Left colon (tissue), 2 donors: ENCODE measurements at places on chromosomes 4 and X. TPM values are rescaled to one million over a fixed set of nuclear protein-coding genes. Genes with fewer than 3 reads are reported as not detected.

SLC25A6 gene
- total RNA-seq: 452 TPM

IL1RAPL1 gene
- 0.18 TPM for total RNA-seq

ZNF827 gene
- total RNA-seq: 21.0 TPM

PALLD gene
- total RNA-seq: 92.7 TPM

TCEAL6 gene
- not detected for total RNA-seq

SUV39H1 gene
- 5.0 TPM for total RNA-seq

MAGEE1 gene
- 1.3 TPM for total RNA-seq

SPATA4 gene
- not detected for total RNA-seq

MAMLD1 gene
- 0.92 TPM for total RNA-seq

- no peak for DNase-seq
Observed at GRCh38 chrX:72042852-72043248, 88.9 kb downstream of the RTL5 start.

- no peak for DNase-seq
Observed at GRCh38 chr4:25608644-25609043, 47.0 kb upstream of the SLC34A2 start.

- DNase-seq: no peak
Observed at GRCh38 chr4:131207589-131207988, 1941.5 kb upstream of the PCDH10 start.

DNA sequence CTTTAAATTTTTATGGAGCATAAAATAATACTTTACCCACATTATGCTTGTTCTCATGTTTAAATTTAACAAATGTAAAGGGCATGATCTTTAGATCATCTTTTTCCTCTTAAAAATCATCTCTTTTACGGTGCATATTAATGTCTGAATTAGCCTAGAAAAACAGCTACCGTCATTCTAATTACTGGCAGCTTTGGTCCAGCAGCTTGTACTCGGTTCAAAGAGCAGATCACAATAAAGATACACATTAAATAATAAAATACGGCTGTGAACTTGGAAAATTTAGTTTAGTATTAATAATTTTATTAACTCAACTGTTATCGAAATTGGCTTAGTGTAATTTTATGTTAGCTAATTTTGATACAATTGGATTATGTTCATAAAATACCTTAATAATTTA is 19.1 kb downstream of the CCSER1 start:
- no peak for DNase-seq

GRCh38 chr4:43345323-43345925 is 452.9 kb downstream of the GRXCR1 start:
- DNase-seq: no peak

- DNase-seq: no peak
Observed at GRCh38 chr4:181507180-181507835, 735.9 kb upstream of the TENM3 start.

DNA sequence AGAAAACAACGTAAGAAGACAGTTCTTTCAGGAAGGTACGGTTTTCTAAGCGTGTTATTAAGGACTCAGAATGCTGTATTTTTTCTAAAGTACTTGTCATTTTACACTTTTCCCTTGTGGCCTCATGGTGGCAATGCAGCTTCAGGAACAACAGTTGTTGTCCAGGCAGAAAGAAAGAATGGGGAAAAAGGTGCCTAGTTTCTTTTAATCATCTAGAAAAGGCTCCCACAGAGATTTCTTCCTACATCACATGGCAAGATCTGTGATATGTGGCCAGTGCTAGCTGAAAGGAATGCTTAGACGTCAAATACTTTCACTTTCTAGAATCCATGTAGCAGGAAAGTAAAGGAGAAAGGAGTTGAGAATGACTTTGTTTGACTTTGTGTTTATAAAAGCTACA is 49.0 kb upstream of the TRAM1L1 start:
- no peak for DNase-seq

DNA sequence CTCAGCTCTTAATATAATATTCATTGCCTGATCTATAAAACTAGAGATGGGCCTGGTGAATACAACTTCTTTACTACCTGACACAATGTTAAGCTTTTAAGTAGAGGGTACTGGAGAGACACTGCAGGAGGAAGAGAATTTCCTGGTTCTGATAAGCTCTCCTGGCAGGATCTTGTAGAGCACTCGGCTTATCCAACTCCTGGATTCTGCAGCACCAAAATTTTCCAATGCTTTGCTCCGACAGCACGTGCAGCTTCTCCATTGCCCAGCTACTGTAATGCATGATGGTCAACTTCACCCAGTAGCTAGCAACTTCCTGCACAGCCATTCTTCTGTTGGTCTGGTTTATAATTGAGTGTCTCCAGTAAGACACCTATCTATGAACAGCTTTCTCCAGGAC is 686.2 kb upstream of the BOD1L1 start:
- DNase-seq: no peak

DNA sequence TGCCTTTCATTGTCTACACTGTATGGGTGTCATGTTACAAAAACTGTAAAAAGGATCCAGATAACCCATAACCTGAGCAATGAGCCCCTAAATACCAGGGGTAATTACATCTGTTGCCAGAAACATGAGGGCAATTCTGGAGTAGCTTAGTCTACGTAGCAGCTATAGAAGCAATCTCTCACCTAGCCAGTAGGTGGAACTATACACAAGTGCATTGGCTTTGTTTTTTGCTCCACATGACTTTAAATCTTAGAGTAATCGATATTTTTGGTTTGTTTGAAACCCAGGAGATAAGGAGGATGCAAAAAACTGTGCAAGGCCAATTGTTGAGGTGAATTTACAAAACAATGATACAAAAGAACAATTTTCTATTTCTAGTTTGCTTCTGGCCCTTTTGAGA is 57.5 kb downstream of the GPR82 start:
- DNase-seq: no peak

DNA sequence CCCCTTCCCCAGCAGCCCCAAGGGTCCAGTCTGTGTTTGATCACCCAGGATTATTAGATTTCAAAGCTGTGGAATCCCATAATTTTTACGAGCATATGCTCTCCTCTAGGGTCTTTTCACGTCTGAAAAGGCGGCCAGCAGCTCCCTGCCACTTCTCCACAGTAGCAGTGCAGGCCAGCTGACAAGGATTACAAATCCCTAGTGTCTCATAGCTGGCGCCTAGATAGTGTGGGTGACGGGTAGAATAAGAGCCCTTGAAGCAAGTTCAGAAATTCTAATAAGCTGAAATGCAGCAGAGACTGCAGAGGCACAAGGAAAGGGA is 79.4 kb downstream of the RLIM start:
- DNase-seq: no peak

DNA sequence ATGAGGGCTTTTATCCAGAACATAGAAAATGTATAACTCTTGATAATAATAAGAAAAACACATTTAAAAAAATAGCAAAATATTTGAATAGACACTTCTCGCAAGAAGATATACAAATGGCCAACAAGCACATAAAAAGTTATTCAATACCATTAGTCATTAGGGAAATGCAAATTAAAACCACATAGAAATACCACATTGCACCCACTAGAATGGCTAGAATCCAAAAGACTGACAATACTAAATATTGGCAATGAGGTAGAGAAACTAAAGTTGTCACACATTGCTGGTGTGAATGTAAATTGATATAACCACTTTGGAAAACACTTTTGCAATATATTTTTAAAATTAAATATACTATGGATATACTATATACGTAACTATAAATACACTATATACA is 754.3 kb upstream of the MAGEB2 start:
- no peak for DNase-seq

- DNase-seq: no peak
Observed at GRCh38 chrX:152950786-152951185, 43.1 kb downstream of the PNMA5 start.

DNA sequence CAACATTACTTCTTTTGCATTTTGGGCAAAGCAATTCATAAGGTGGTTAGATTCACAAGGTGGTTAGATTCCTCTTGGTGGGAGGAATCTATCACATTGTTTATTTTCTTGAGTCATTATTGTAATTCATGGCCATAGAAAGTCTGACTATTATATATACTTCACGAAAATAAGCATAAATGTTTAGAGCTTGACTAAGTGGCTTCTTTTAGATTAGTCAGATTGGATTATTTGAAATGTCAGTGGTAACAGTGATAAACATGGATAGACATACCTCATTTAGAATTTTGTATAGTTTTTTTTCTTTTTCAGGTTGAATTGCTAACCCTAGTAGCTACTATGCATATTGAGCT is 24.9 kb upstream of the DYNLT3 start:
- DNase-seq: no peak

GRCh38 chr4:86498863-86499166 is 95.3 kb upstream of the PTPN13 start:
- DNase-seq: no peak

- no peak for DNase-seq
Observed at GRCh38 chrX:97898798-97899197, 1015.1 kb downstream of the RPA4 start.

GRCh38 chrX:19381326-19381725 is 37.6 kb downstream of the PDHA1 start:
- DNase-seq: no peak

GRCh38 chrX:129647418-129648410 is 7.0 kb downstream of the APLN start:
- no peak for DNase-seq
